AG09319 (cell line): ENCODE measurements at places on chromosomes 2 and 18.

DNA sequence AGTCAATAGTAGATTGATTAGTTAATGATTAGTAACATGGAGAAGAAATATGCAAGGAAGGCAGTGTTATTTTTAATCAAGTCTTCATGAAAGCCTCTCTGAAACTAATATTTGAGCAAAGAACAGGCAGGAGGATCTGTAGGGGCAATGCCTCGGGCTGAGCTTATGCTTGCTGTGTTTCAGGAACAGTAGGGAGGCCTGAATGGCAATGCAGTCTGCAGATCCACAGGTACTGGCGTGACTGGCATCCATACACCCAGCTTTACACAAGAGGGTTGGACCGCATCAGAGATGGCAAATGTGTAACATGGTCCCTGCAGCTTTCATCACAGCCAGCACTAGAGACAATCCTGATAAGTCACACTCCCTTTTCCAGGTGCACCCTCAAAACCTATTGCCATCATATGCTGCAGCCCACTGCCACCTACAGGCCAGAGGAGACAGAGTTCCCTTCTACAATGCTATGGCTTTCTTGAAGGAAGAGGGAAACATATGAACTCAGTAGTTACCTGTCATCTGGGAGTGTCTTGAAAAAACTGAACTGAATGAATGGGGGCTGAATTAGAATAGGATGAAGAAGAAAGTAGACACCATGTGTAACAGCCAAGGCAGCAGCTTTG lies 582.4 kb upstream of the RAB6C start:
- DNase-seq = no peak

GRCh38 chr2:240021488-240022104 lies 3.5 kb downstream of the NDUFA10 start:
- DNase-seq = no peak

- DNase-seq = peak; percentile 74
Measured at GRCh38 chr18:21117409-21118131, 6.0 kb upstream of the ROCK1 start.

- DNase-seq = peak; percentile 0
Measured at GRCh38 chr2:21772624-21773023, 648.9 kb downstream of the TDRD15 start.

DNA sequence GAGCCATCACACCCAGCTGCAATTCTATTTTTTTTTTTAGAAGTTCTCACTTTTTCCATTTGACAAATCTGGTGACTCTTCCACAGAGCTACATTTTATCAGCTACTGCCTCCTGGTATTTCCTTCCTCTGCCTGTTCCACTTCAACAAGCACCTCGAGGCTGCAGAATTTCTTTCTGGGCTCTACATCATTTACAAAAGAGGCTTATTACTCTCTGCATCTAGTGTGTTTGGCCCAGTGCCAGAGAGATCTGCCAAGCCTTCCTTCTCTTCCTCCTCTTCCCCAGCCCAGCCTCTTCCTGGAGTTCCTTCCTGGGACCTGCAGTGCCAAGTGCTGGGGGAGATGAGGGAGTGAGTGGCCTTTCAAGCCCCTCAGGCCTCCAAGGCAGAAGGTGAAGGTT lies 119.6 kb upstream of the ITGA6 start:
- DNase-seq = no peak

GRCh38 chr2:163407296-163407695 lies 328.5 kb downstream of the FIGN start:
- DNase-seq = peak; percentile 29

- DNase-seq = no peak
Measured at GRCh38 chr18:48100651-48101165, 170.2 kb upstream of the SMAD2 start.

- no peak for DNase-seq
Measured at GRCh38 chr2:16066261-16067036, 126.1 kb downstream of the MYCN start.

- DNase-seq = no peak
Measured at GRCh38 chr2:2112416-2113105, 218.5 kb downstream of the MYT1L start.

- no peak for DNase-seq
Measured at GRCh38 chr2:188776634-188777033, 197.5 kb upstream of the COL3A1 start.

DNA sequence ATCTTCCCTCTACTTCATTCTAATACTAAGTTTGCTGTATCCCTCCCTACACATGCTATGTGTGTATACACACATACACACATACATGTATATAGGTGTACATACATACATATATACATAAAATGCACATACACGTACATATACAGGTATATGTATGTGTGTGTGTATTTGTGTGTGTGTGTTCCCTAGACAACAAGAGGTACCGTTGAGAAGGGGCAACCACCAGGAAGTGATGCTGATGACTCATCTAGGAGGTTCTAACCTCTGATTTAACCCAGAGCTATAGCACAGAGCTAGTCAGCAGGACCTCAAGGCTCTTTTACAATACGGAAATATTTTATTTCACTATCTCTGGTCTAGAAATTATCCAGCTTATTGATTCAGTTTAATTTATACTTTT lies 139.2 kb downstream of the LAMA3 start:
- no peak for DNase-seq

DNA sequence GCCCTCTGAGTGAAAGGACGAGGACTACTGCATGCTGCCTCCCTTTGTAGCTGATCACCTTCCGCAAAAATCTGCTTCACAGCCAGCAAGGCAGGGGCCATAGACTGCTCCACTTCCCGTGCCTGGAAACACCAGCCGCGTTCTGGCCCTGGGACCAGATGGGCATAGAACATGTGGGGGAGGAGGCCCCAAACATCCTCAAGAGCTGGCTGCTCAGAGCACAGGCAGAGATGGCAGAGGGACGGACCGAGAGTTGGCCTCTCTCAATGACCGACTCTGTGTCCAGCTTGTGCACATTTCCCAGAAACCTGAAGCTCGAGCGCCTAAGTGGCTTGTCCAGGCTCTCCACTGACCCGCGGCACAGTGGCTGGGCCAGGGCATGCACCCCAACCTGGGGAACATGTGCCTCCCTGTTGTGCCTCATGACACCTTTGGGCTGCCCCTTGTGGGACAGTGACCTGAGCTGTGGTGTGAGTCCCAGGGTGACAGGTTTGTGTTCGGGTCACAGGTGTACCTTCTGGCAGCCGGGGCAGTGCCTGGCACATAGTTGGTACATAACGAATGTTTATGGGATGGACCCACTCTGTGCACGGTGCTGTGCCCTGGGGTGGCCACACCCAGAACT lies 9.1 kb downstream of the KCNF1 start:
- DNase-seq = no peak

GRCh38 chr2:37838541-37839167 lies 86.4 kb upstream of the RMDN2 start:
- DNase-seq = no peak

DNA sequence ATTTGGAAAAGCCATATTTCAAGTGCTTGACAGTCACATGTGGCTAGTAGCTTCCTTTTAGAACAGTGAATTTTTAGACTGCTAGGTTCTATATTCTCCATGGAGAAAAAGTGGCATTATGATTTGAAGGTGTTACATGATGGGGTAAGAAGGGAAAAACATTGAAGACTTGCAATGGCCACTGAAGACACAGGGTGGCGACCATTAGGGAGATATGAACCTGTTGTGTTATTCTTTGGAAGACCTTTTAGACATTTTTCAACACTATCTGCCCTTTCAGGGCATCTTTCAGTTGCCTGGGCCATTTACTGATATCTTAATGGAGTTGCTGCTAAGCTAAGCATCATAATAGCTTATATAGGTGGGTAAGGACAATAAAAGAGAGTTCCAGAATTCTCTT lies 1387.2 kb downstream of the SUCLG1 start:
- DNase-seq = no peak

DNA sequence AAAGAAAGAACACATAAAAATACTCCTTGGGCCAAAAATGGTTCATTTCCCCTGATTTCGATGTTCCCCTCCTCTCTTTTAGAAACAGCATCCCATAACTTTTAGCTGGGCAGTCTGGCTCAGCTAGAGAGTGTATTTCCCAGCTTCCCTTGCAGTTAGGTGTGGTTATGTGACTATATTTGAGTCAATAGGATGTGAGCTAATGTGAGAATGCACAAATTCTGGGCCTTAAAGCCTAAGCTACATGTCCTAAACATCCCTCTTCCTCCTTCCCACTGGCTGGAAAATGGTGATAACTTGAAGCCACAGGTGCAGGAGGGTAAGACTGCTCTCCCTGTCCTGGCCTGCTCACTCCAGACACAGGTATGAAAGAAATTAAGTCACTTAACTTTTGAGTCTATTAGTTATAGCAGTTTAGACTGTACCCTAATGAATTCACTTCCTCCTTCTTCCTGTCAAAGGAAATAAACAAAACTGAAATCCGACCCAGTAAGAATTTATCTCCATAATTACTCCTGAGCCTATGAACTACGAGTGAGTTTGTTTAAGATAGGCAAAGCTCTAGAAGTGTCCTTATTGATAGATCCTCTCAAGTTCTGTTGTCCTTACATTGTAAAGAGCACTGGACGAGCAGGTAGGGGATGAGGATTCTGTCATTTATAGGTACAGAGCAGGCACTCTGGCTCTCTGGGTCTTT lies 177.6 kb downstream of the MTX2 start:
- DNase-seq = no peak

DNA sequence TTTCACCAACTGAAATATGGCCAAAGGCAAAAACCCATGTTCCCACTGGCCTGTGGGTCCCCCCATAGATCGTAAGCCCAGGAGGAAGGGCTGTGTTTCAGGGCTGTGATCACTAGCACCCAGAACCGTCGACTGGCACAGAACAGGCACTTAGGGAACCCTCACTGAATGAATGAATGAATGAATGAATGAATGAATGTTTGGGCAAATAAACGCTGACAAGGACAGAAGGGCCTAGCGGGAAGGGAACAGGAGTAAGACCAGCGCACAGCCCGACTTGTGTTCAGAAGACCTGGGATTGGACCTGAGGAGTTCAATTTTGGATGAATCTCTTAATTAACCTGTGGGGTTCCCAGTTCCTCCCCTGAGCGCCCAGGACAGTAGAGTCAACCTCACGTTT lies 76.2 kb downstream of the TPO start:
- DNase-seq = no peak

DNA sequence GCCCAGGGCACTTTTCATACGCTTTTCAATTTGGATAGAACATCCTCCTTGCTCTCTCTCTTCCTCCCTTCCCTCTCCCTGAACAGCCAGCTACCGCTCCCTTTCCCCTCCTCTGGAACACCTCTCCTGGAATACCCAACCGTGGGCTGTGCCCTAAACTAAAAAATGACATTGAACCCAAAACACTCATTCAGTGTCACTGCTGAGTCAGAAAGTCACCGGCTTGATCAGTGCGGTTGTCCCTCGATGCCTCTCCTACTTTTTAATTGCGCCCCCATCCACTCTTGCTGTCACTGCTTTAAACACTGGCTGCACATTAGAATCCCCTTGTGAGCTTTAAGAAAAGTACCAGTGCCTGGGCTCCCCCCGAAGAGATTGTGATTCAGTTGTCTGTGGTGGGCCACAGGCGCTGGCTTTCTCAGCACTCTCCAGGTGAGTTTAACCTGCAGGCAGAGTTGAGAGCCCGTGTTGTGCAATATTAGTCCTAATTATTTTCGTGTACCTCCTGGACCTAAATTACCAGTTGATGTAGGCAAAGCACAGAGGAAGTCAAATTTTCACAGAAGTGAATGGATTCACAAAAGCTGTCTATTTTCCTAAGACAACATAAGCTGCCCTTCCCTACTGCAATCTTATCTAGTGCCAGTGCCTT lies 302.0 kb downstream of the PRKCE start:
- no peak for DNase-seq

GRCh38 chr2:145108959-145109710 lies 589.2 kb upstream of the ZEB2 start:
- DNase-seq = no peak

DNA sequence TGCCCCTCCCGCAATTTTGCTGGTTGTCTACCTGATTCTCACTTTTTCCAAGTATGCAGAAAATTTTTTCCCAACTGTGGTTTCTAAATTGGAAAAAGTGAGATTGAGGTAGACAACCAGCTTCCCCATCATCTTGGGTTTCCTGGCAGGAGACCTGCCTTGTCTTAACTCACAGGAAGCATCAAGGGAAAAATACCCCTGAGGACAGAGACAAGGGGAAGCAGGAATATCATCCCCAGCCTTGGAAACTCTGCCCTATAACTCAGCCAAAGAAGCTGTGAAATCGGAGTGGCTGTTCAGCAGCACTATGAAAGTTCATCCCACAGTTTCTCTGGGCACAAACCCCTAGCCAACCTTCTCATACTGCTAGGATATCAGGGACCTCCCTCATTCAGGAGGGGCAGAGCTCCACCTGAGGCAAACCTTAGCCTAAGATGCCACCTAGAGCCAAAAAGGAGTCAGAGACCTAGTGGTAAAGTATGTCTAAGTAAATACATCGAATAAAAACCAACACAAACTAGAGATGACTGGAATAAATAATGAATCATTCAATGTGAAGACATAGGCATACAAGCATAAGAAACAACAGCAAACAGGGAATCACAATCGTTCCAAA lies 68.2 kb downstream of the ZSWIM2 start:
- DNase-seq = no peak

- DNase-seq = no peak
Measured at GRCh38 chr2:240126731-240127130, 9.4 kb downstream of the COPS9 start.

DNA sequence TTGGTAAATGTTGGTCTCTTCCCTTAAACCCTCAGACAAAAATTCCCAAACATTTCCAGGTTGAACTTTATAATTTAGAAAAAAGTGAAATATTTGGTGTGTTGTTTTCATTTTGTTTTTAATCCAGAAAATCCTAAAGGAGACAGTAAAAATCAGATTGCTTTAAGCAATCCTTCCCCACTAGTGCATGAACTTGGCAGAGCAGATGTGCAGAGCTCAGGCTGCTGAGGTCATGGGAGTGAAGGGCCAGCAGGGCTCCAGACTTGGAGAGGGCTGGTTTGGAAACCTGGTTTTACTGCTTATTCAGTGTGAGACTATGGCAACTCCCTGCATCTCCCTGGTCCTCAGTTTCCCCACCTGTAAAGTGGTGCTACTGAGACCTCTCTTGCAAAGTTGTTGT lies 66.7 kb upstream of the TEX51 start:
- DNase-seq = no peak
